ENCODE measurements at places on chromosomes 12 and 14.

DNA sequence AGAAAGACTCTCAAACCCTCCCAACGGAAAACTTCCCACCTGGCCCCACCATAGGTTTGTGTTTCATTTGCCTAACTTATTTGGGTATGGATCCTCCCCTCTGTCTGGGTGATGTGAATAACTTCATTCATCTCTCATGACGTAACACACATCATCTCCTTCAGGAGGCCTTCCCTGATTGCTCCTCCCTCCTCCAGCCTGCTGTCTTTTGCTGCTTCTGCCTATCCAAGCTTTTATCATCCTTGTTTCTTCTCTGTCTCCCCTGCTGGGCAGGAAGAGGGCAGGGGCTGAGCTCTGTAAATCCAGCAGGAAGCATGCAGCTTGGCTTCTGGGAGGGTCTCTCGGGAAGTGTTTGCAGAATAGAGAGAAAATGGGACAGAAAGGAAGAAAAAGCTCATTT, 766.0 kb upstream of the TBX3 start:
- no peak for DNase-seq

- no peak for DNase-seq
These were observed 353.8 kb downstream of the AACS start for GRCh38 chr12:125418902-125419564.

DNA sequence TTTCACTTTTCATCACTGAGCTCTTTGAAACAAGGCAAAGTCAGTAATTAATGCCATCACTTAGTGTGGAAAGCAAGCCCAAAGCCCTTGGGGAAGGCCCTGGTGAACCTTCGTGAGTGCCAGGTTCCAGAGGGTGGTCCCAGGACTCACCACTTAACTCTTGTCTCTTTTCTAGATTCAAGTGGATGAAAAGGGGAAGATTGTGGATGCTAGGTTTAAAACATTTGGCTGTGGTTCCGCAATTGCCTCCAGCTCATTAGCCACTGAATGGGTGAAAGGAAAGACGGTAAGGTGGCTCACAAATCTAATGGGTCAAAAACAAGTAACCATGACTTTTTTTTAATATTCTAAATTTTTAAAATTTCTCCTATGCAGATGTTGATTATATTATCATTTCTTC, 2.8 kb downstream of the ISCU start:
- DNase-seq: no peak

DNA sequence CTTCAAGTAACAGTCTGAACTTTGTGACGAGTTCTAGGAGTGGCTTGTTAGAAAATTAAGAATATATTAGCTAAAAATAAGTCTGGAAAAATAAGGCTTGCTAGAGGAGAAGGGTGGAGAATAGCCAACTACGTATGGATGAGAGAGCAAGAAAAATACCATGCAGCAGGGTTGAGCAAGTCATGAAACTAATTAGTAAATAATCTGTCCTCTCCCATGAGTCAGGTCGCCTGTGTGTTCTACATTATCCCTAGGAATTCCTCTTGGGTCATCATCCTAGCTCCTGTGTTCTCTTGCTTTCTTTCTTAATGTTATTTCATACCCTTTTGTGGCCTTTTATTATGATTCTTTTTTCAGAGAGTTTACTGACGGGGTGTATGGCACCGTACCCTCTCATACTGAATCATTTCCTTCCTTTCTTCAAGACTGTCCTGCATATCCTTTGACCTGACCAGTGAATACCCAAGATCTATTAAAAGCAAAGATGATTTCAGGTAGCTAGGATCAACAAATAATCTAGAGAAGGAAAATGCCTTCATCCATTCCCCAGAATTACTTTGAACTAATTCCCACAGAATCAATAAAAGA, 177.2 kb upstream of the NPAS3 start:
- DNase-seq: peak; percentile 55

DNA sequence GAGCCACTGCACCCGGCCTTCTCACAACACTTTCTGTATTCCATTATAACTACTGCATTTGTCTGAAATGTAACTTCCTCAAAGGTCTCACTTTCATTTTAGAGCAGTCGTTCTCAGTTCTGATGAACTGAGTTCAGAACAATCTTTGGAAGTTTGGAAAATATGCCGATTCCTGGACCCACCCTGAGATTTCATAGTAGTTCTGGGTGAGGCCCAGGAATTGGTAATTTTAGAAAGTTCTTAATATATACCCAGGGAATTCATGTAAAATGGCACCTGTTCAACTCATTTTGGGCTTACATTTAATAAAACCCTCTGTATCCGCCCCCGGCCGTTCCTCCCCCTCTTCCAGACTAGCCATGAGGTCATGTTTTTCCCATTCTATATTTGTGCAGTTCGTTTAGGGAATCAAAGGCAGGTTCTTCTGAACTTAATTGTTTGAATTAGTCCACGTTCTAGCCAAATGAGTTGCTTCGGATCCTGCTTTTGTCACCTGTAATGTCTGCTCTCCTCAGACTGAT, 5.9 kb downstream of the GSG1 start:
- DNase-seq: no peak

GRCh38 chr14:76086636-76087035, 65.1 kb upstream of the GPATCH2L start:
- no peak for DNase-seq
